ENCODE measurements at places on chromosomes 2 and 18.

GRCh38 chr18:46794607-46795006, 37.8 kb upstream of the ST8SIA5 start:
- DNase-seq = no peak

- DNase-seq = peak; percentile 36
Observed at GRCh38 chr2:19358242-19359020, at the start of gene OSR1. TSS of gene OSR1 (minus strand) at chr2:19358623. CDS start at chr2:19353805, 4,818 bp downstream.

DNA sequence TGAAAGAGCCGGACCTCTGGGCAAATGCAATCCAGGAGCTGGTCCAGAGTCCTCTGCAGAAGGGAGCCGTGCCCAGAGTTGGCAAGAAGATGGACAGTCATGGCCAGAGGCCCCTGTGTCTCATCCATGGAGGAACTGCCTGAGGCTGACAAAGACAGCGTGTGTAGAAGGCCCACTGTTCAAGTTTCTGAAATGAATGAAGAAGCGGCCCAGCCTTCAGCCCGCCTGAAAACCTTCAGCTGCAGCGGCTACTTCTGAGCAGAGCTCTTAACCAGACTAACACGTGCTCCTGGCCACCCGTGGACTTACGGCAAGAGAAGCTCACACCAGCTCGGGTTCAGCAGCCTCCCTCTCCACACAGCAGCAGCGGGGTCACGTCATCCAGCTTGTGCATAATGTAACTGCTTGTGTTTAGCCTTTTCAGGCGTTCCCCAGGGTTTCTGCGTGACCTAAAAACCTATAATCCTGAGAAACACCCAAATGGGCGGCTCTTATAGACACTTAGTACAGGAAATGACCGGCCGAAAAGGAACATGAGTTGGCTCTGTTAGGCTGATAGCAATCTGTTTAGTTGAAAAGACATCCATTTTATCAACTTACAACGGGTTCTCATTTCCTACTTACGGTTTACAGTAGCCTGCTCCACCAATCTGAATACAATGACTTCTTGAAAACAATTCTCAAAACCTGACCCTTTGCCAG, at the start of gene FAM124B:
Gene FAM124B, minus strand, starts transcription at position 467 of the 702 bp plus-strand sequence. Its CDS starts 339 bp downstream, at position 128.
- DNase-seq = no peak

DNA sequence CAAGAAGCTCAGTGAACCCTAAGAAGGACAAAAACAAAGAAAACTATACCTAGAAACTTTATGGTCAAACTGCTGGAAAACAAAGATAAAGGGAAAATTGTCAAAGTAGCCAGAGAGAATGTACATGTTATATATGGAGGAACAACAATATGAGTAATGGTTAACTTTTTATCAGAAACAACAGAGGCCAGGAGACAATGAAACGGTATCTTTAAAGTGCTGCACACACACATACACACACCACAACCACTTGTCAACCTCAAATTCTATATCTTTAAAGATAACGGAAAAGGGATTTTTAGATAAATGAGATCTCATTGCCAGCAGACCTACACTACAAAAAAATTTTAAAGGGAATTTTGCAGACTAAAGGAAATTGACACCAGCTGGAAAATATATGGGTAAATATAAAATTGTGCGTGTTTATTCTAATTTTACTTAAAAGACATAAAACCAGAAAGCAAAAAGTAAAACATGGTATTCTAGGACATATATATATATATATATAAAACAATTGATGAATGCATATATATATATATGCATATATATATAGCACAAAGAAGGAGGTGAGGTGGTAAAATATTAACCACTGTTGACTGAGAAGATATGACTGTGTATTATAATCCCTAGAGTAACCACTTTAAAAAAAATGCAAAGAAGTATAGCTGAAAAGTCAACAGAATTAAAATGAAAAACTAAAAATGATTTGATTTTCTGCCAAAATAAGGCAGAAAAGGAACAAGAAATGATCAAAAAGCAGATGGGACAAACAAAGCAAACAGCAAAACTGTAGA, 172.0 kb downstream of the SRBD1 start:
- DNase-seq = no peak

DNA sequence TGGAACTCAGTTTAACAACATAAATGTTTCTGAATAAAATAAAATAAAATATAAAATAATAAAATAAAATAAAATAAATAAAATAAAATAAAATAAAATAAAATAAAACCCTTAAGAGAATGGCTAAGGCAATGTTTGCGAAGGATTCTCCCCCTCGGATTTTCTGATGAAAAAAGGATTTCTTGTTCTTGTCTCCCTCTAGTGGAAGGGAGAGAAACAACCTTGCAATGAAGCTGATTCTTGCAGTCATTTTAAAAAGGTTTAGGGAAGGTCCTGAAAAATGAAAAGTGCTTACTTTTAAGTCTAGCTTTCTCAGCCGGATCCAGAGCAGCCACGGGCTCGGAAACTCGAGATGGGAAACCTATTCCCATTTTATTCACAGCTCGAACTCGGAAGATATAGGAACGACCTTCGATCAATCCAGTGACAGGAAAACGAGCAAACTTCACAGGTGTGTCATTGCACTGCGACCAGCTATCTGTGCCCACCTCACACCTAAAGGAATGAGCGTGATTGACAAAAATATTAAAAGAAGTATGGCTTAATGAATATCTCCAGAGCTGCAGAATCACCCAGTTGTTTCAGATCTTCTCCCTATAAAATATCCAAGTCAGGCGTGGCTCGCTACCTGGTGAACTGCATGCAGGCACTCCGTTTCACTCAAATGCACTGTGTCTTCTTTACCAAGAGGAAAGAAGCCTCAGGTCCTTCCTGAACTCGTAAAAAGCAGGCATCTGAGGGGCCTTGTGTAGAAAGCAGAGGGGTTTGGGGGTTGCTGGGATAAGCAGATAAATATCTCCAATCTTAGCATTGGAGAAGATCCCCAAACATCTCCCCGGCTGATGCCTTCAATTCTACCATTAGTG, 68.1 kb downstream of the MYOM1 start:
- peak; percentile 24 for DNase-seq

GRCh38 chr2:37633234-37633633, 38.2 kb downstream of the CDC42EP3 start:
- no peak for DNase-seq

DNA sequence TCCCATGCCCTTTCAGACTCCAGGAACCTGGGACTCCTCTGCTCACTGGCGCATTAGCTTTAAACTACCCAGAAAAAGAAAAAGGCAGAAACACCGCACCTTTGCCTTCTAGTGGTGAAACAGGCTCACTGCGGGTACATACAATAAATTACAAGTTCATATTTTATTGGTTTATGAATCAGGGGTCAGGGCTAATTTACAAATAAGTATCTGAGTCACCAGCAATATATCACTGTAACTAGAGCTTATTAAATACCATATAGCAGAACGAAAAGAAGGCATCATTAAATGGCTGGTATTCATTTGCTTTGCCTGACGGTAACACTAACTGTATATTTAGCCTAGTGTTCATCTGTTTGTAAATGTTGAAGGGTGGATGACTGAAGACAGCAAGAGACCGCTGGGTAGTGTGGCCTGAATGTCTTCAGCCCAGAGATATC, 26.9 kb upstream of the DTNB start:
- peak; percentile 20 for DNase-seq

- peak; percentile 52 for DNase-seq
Observed at GRCh38 chr2:174588463-174588862, 9.1 kb downstream of the WIPF1 start.

- DNase-seq = no peak
Observed at GRCh38 chr18:58303363-58303762, 259.3 kb downstream of the NEDD4L start.

GRCh38 chr2:217902379-217903141, 100.2 kb downstream of the TNS1 start:
- peak; percentile 82 for DNase-seq

DNA sequence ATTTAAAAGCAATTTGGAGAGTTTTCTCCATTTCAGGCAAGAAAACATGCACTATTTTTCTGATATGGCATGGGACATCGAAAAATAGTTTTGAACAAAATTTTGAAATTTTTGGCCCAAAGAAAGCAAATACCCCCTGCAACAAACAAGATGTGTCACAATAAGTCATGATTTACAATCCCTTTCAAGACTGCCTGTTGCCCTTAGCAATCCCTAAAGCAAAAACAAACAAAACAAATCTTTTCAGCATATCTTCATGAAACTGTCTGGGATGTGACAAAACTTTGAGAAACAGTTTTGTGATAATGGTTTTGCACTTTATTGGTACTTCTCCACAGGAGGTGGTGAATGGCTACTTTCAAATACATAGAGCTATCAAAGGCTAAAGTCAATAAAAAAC, 1888.7 kb upstream of the PIK3C3 start:
- DNase-seq = no peak

DNA sequence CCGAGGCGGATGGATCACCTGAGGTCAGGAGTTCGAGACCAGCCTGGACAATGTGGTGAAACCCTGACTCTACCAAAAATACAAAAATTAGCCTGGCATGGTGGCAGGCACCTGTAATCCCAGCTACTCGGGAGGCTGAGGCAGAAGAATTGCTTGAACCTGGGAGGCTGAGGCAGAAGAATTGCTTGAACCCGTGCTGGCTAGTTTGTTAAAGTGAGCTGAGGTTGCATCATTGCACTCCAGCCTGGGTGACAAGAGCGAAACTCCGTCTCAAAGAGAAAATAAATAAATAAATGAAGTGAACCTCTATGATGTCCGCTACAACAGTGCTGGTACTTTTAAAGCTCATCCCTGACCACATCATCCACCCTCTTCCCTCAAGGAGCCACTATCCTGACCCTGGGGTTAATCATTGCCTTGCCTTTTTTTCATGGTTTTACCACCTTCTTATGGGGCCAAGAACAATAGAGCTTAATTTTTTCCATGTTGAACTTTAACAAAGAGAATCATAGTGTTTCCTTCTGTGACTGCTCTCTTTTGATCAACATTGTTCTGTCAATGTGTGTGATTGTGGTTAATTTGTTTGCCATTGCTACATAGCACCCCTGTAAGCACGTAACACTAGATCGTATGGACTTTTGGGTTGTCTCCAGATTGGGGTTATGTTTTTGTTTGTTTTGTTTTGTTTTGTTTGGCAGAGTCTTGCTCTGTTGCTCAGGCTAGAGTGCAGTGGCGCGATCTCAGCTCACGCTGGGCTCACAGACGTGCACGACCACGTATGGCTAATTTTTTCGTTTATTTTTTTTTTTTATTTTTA, 17.1 kb upstream of the ATRAID start:
- DNase-seq = peak; percentile 72

DNA sequence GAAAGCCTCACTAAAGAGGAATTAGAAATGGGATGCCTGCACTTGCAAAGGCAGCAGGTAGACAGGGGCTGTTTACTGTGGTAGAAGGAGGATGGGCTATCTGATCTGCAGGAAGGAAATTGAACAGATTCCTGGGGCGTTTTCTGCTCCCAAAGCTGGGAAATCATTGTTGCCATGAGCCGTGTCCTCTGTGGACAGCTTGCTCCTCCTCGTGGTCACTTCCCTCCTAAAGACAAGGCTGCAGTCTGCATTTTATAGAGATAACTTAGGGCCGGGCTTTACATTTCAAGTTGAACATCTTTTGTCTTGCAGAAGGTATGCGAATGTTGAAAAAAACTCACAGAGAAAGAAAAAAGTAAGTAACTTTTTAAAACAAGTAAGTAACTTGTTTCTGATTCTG, 50.9 kb downstream of the DCDC2C start:
- DNase-seq = no peak

GRCh38 chr18:72542342-72542741, 1.8 kb downstream of the CBLN2 start:
- DNase-seq = no peak

DNA sequence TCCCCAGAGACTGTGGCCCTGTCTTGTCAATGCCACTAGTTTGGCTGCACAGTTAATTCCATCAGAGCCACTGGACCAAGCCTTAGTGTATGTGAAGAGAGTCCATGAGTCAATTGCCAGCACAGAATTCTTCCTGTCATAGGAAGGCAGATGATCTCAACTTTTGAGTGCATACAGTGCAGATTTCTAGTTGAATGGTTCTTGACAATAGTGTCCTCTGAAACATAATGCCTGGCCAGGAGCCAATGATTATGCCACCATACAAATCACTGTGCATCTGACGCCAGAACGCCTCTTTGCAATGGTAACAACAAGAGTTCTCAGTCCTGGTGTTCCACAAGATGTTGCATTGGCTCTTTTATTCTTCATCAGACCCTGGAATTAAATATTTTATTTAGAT, 7.1 kb downstream of the NEUROD1 start:
- DNase-seq = peak; percentile 32

- DNase-seq = no peak
Observed at GRCh38 chr18:70135604-70136003, 69.9 kb downstream of the RTTN start.

DNA sequence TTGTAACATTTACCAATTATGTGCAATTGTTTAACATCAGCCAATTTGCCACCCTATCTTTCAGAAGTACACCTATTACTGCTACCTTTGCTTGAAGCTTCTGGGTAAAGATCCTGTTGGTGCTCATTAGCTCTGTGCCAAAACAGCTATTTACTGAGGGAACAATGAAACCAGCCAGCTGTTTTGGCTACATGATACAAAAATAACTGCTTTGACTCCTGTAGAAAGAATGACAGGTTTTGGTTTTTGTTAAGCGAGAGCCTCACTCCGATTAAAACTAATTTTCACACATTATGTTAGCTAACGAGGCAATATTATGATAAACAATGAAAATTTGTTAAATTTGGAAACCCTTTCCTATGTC, 907.0 kb downstream of the EPHA4 start:
- no peak for DNase-seq

- DNase-seq = no peak
Observed at GRCh38 chr2:175854665-175855064, 147.4 kb downstream of the LNPK start.

DNA sequence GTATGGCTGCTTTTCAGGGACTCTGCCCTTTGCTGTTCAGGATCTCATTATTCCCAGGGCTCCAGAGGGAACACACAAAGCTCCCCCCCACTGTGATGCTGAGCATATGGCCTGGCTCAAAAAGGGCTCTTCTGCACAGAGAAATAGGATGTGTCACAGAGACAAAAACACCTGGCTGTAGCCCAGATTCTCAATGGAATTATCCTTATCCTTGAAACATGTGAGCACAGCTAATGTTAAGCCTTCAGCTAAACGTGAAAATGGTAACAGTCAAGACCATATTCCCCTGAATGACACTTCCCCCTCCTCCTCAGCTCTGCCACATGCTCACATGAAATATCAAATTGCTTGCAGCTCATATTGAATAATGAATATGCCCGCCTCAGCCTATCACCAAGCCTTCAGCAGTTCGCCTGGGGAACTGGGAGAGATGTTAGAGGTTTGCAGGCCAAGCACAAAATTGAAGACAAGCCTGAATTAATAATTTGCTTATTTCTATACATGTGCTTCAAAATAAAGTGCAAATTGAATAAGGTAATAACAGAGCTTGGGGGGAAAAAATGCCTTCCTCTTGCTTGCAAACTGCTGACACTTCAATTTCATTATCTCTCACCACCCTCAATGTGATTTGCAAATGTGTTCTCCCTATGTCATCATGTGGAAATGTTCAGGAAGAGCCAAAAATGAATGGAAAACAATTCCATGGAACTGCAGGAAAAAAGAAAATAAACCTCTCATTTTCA, 181.0 kb upstream of the HNRNPA3 start:
- DNase-seq = no peak

DNA sequence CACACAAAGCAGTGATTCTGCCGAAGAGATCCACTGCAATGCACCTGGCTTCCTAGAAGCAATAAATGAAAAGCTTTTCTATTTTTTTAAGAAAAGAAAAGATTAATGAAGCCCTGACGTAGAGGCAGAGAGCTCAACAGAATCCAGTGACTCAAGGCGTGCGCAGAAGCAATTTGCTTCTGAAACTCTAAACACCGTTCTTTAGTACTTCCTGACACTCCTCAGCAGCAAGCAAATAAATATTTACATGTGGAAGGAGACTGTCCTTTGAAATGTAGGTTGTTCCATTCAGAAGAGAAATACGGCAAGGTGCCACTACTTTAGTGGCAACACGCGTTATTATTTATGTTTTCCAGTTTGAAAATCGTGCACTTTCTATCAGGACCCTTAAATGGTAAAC, 126.2 kb upstream of the ZNF516 start:
- DNase-seq = no peak

Data from kidney glomerular epithelial cell (primary cell).